ENCODE measurements at places on chromosomes 5 and 9. TPM values are rescaled to one million over a fixed set of nuclear protein-coding genes. Genes with fewer than 3 reads are reported as not detected.

Gene TMEM252
- total RNA-seq: 0.96 TPM

Gene ZBTB43
- total RNA-seq: 9.9 TPM

Gene TEX48
- total RNA-seq: not detected

DNA sequence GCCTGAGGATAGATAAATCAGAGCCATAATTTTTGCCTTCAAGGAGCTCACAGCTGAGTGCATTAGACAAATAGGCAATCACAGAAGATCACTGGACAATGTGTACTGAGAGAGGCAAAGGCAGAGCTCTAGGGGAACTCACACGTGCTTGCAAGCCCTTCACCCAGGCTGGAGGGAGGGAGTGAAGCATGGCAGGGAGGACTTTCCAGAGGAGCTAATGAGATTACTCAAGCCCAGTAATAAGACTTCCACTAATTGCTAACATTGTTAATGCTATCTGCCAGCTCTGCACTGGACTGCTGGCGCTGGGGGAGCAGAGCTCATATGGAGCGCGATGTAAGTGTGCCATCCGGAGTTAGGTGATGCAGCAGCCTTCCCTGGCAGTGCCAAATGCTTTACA, 408.4 kb downstream of the NTRK2 start:
- no peak for DNase-seq

Gene ZDHHC11B
- 4.3 TPM for total RNA-seq
